ENCODE measurements at places on chromosomes 2 and 18.

- DNase-seq, result no peak
These were observed 311.5 kb downstream of the CBLN2 start for GRCh38 chr18:72232644-72233043.

DNA sequence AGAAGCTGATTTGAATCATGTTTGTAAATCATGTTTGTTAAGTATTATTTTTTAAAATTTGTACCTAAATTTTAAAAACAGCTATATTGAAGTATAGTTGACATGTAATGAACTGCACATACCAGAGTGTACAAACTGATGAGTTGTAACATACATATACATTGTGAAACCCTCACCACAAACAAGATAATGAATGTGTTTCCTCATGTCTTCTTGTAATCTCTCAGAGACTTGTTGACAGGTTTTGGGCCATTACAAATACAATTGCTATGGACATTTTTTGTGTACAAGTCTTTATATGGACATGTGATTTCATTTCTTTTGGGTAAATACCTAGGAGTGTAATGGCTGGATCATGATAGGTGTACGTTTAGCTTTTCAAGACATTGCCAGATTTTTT lies 21.5 kb downstream of the WDR43 start:
- no peak for DNase-seq

DNA sequence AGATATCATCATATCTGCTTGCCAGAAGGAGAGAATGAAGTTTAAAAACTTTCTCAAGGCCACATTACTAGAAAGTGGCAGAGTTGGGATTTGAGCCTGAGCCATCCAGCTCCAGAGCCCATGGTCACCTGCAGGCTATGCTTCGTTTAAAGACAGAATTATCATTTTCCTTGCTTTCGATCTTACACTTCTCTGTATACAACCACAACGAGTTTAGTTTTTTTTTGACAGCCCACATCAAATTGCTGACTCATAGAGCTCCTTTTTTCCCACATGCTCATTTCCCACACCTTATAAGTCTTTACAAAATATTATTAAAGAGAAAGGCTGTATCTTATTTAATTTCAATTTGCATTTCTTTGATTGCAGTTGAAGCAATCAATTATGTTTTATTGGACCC lies 6.5 kb downstream of the PLEK start:
- DNase-seq, result no peak

GRCh38 chr2:151927501-151928221 lies 99.4 kb upstream of the ARL5A start:
- no peak for DNase-seq

GRCh38 chr2:240207661-240208060 lies 67.2 kb upstream of the OTOS start:
- DNase-seq, result no peak

Data from HS-5 (cell line).